ENCODE measurements at places on chromosomes 1 and 21.

DNA sequence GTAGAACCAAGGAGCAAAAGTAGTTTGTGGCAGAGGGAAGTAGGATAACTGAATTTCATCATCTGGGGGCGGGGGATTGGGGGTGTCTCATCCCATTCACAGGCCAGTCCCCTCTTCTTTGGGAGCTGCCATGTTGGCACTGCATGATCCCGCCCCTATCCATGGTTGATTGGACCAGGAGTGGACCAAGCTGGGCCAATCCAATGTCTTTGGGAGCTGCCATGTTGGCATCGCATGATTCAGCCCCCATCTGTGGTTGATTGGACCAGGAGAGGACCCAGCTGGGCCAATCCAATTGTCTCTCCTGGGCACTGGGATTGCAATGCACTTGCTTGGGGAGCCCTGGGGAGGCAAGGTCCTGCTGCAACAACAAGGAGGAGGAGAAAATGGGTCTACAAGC is 12.3 kb upstream of the ALPL start:
- no peak for DNase-seq

- DNase-seq: no peak
Observed at GRCh38 chr1:85406887-85407533, 57.9 kb downstream of the DDAH1 start.

- DNase-seq: no peak
Observed at GRCh38 chr1:15625056-15625917, 8.0 kb downstream of the DDI2 start.

DNA sequence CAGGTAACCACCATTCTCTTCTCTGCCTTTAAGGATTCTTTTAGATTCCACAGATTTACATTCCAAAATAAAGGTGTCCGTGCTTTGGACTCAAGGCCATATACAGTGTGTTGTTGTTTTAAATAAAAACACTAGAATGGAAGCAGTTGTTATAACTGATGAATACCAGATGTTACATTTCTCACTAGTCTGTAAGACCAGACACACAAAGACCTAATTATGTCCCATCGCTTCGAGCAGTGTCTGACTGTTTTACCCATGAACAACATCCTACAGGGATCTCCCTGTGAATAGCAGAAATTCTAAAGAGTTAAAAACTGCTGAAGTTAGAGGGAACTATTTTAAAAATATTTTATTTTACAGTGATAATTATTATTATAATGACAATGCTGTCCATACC is 574.7 kb upstream of the ZP4 start:
- DNase-seq: no peak

DNA sequence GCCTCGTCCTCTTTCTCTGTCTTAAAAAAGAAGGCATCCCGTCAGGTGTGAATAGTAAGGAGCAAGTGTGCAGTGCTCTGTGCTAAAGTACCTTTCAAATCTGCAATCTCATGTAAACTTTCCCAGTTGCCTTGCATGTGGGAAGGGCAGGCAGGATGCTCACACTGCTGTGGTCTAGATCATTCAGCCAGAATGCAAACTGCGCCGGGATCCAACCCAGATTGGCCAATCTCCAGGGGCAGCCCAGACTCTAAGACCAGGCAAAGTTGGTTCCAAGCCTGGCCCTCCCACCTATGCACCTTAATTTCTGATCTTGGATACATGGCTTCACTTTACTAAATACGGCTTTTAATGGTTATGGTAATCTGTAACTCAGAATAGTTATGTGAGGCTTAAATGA is 3.2 kb upstream of the MAP1LC3C start:
- no peak for DNase-seq

DNA sequence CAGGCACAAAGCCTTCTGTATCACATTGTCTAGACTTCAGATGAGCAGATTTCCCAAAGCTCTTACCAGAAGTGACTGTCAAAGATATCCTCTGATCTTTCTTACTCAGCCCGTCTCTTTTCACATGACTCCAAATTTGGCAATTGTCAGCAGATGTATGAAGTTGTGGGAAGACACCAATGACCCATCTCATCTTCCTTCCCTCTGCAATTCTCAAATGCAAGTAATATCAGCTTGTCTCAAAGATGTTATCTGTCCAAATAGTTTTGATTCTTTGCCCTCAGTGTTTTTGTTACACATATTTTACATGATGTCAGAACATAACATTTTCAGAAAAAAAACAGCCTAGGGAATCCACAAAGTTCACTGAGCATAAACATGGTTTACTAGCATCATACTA is 45.1 kb upstream of the RGS2 start:
- DNase-seq: no peak

DNA sequence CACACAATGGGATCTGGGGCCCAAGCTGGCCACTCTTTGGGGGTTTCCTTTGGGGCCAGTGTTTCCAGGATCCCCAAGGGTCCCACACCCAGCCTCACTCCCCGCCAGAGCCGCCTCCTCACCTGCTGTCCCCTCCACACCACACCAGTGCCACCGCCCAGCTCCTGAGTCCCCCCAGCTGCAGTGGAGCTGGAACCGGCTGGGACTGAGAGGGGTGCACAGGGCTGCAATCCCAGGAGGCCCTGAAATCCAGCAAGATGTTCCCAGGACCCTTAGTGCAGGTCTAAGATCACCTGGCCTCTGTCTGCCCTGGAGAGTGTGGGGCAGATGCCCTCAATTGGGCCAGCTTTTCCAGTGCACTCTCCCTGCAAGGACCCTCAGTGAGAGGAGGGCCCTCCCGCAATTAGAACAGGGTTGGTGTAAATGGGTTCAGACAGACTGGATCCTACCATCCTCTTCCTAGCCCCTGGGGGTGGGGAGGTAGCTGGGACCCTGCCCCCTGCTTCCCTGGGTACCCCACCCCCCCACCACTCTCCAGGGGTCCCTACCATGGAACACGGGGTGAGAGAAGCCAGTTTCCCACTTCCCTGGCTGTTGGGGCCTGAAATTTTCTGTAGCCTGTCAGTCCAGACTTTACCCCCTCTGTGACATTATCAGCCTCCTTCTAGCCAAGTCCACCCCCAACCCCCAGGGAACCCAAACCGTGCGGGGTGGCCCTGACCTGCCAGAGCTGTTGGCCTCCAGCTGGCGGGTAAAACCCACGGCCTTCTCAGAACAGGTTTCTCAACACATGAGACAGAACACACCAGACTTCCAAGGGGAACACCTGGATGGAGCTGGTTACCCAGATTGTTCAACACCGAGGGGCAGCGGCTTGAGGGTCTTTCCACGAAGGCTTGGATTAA is 7.0 kb downstream of the KRTAP10-12 start:
- DNase-seq: no peak

DNA sequence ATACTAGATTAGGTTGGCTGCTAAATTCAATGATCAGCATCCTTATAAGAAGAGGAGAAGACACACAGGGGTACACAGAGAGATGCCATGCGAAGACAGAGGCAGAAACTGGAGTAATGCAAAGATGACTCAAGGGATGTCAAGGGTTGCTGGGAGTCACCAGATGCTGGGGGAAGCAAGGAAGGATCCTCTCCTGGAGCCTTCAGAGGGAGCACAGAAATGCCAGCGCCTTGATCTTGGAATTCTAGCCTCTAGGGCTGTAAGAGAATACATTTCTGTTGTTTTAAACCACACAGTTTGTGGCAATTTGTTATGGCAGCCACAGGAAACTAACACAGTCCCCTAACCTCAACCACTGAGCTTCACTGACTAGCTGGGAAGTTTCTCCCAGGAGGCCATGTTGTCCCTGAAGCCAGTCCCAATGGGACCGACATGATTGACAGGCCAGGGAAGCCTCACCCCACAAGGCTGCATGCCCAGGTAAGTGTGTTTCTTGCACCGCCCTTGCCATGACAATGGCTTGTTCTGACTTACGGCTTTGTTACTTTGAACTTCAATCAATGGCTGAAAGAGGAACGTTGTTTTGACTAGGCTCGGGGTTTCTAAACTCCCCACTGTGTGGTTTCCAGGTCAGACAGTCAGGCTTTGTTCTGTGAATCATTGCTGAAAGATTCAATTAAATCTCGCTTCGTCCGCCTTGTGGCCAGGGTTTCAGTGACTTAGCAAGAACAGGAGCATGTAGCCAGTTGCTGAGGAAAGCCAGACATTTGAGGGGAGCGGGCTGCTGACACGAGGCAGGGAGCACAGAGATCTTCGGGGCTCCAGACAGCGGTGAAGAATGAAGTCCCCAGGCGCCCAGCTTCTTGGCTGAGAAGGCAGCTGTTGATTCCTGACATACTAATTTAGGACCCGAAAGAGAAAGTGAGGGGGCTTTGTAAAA is 62.3 kb downstream of the RUNX1 start:
- DNase-seq: peak; percentile 67

DNA sequence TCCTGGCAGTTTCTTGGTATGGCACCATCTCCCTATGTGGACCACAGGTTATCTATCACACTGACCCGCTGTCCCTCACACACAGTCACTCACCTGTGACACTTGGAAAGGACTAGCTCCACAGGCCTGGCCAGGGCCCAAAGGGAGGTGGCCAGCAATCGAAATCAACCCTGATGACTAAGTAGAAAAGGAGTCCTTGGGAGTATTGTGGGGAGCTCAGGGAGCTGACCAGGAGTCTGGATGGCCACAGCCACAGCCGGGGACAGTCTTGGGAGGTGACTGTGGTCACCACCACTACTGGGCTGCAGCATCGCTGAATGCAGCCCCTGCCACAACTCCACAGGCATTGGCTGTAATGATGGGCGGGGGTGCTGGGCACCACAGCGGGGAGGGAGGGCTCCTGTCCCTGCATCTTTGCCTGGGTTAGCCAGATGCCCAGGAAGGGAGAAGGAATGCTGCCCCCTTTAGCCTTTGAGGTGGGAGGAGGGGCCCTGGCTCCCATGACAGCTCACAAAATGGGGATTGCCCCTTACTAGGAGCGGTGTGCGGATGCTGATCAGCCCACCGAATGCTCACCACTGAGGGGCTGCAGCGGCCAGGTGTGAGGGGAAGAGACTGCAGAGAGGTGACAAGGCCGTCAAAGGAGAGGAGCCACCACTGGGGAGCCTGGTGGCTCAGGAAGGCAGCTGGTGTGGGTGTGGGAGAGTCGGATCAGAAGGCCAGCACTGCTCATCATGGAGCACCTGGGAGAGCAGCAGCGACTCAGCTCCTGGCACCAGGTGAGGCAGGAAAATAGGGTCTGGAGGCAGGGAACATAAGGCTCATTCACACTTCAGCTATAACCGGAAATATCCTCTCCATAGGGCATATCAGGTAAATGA is 61.3 kb downstream of the H3-3A start:
- DNase-seq: no peak
